H54 (cell line): ENCODE measurements at places on chromosomes 3 and 15.

GRCh38 chr3:38473229-38473628 lies 19.5 kb downstream of the ACVR2B start:
- no peak for DNase-seq

DNA sequence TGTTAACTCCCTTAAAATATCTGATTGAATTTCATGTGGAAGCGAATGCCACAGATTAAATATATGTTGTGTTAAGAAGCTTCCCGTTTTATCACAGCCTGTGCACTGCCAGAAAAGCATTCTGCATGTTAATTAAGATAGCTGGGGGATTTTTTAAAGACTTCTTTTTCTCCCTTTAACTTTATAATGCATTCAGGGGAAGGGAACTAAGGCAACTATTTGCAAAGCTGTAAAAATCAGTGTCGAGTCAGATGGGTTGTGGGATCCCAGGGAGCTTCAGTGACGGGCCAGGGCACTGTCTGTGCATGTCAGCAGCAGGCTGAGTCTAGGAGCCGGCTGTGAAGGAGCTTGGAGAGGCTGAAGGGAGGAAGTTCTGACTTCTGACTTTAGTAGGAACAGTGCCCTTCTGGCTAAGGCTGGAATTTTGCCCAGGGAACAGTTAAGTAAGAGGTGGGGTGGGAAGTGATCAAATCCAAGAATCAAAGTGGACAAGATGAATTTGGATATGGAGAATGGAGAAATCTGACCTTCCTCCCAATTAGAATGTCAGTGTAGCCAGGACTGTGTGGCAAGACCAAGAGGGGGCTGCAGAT lies 77.7 kb downstream of the ABHD5 start:
- no peak for DNase-seq

DNA sequence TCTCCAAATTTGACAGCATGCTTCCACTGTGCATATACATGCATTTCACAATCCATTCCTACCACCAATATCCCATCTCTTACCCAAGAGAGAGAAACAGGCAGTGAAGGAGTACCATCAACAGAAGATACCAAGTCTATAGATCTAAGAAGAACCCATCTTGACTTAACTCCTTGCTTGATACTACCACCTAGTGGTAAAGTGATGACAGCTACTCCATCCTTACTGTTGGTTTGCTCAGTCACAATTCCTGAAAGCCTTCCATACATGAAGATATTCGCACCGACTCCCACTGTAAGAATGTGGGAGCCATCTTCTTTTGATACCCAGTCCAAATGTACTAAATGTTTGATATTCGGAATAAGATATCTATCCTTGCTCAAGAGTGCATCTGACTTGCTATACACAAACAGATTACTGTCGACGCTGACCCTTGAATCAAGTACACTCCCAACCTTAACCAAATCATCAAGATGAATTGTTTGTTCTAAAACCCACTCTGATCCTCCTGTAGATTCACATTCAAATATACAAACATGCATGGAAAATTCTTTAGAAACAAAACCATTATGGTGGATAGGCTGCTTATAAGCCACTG lies 123.1 kb downstream of the DMXL2 start:
- peak; percentile 3 for DNase-seq

DNA sequence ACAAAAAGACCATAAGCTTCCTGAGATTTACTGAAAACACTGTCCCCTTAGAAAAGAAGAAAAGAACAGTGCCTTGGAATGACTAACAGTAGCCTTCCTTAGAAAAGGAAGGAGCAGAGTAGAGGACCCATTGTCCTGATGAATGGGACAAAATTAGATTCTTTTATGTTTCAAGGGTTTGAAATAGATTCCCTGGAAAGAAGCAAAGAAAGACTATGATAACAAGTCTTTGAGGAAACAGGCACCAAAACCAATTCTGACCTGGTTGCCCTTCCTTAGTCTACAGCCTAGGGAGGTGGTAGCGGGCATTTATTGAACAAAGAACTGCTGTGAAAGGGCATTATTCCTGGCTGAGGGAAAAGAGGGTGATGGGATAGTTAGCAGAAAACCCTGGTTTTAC lies 1024.8 kb downstream of the TBL1XR1 start:
- no peak for DNase-seq

GRCh38 chr3:120559242-120560061 lies 36.7 kb upstream of the NDUFB4 start:
- DNase-seq = peak; percentile 49

GRCh38 chr3:115808244-115808643 lies 184.9 kb downstream of the GAP43 start:
- no peak for DNase-seq

DNA sequence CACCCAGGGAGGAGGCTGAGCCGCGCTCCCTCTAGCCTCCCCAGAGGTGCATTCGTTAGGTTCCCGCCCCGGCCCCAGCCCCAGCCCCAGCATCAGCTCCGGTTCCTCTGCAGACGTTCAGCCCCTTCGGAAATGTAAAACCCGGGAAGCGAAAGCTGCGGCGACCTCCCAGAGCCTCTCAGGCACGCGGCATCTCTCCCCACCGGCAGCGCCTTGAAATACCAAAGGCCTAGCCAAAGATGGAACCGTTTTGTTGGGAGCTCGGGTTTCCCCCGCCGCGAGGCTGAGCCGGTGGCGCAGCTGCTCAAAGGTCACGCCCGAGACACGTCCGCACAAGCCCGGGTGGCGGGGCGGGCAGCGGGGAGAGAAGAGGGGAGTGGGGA lies 77.8 kb upstream of the HES1 start:
- DNase-seq = no peak

DNA sequence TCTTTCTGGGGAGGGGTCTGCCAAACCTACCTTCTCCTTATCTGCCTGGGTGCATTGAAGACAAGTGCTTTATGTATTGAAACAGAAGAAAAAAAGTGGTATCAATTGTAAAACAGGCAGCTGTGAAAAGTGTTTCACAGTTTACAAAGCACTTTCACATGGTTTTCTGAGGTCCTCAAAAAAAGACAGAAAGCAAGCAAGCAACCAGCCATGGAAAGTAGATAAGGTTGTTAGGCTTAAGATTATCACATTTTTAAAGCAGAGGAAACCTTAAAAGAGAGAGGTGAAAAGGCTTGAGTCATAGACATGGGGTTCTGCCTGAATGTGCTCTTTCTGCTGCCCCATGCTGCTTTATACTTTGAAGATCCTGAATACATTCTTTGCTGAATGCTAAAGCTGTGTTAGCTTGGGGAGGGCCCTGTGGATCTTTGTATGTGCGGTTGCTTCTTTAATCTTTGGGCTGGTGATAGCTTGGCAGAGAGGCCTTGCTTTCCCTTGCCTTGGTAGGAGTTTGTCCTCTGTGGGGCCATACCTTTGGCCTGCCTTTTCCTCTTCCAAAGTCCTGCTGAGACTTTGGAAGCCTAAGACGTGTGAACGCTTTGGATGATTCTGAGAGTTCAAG lies 2.6 kb downstream of the SMAD3 start:
- DNase-seq = no peak

GRCh38 chr15:84103345-84103744 lies 132.2 kb upstream of the GOLGA6L4 start:
- DNase-seq = no peak

GRCh38 chr3:5181469-5182141 lies 5.9 kb upstream of the EDEM1 start:
- no peak for DNase-seq

DNA sequence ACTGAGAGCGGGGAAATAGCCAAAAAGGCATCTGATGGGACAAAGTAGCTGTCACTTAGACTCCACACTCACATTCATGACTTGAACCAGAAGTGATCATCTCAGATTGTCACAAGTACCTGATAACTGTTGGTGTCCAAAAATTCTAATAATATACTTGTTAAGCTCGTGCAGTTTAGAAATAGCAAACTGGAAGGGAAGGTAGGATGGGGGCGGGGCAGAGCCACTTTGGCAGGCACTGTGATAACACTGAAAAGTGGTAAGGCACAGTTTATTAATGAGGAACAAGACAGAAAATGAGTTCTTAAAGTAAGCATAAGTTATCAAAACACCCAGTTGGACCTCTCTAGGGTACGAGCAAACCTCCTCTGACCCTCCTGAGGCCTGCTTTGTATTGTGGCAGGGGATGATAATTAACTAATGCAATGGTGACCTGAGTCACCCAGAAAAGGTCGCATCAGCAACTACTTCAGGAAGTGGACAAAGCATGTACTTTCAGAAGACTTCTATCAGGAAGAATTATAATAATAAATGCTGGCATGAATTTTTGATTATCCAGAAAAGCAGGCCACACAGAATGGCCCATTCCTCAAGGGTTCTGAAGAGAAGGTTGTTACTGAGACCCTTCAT lies 54.4 kb downstream of the ADCY5 start:
- no peak for DNase-seq

DNA sequence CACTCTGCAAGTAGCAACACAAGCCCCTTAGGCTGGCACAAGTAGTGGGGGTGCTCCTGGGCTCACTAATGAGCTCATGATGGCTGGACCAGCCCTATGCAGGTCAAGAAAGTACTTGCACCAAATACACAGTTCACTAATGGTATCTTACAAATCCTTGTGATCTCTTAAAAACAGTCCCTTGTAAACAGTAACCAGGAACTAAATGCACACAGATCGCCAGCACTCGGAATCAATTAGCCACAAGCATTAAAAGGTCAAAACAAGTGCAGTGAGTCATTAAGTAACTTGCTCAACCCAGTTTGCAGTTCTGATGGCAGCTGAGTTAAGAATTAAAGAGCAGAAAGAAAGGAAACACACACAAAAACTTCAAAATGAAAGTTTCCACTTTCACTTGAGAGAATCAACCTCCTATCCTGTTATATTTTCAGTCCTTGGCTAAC lies 43.2 kb downstream of the ARHGEF3 start:
- DNase-seq = peak; percentile 51

DNA sequence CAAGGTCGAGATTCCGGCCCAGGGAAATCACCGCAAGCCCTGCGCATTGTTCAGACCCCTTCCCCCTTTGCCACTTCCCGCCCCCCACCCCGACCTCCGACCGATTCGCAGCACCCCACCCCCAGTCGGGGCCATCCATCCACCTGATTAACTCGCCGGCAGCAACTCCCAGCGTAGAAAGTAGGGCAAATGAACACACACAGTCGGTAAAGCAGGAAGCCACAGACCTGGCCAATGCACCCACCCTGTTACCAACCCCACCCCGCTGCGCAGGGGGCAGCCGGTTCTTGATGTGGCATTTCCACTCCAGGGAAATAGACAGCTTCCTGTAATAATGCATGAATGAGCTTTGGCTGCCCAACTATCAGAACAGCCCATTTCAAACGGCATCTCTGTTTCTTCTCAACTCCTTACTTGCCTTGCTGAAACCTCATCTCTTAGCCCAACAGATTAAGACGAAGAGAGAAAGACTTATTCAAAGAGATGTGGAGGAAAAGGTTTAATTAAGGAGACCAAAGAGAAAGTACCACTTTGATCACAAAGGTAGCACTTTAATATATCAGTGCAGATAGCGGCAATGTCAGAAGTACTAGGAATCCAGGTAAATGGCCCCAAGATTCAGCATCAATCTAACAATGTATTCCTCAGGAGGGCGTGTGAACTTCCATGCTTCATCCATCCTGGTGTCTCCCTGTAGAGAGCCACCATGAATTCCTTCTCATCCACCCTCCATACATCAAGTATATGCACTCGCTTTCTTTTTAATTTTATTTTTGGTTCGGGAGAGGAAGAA lies 1.9 kb downstream of the TNIK start:
- no peak for DNase-seq

DNA sequence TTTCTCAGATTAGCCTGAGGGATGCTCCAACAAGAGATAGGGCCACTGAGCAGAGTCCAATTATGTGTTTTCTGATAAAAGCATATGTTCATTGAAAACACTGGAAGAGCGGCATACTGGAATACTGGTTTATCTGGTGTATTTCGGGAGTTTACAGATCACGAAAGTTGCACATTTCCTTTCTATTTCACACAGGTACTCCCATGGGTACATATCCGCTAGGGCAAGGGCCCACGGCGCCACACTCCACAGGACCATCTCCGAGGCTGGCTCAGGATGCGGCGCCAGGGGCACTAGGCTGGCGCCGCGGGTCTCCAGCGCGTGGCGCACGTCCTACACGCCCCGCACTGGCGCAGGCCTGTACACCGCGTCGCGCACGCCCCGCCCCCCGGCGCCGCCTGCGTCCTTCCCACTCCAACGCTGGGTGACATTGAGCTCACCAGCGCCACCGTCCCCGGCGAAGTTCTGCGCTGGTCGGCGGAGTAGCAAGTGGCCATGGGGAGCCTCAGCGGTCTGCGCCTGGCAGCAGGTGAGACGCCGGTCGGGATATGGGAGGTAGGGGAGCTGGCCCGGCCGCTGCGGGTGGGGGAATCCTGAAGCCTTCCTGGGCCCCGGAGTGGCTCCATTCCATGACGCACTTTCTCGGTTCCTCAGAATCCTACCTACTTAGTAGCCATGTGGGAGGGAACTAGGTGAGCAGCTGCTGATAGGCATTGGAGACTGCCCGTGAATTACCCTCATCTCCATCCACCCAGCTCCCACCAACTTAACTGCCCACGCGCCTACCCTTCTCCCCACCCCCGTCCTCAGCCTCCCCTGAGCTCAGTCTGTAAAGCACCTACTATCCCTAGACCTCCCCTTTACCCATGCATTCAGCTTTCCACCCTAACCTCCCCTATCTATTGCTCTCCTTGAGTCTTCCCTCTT lies at the start of gene FAM162A:
FAM162A (plus strand) TSS at position 412 of the 927 bp plus-strand sequence; CDS start at position 496, 84 bp downstream.
- DNase-seq = peak; percentile 80

DNA sequence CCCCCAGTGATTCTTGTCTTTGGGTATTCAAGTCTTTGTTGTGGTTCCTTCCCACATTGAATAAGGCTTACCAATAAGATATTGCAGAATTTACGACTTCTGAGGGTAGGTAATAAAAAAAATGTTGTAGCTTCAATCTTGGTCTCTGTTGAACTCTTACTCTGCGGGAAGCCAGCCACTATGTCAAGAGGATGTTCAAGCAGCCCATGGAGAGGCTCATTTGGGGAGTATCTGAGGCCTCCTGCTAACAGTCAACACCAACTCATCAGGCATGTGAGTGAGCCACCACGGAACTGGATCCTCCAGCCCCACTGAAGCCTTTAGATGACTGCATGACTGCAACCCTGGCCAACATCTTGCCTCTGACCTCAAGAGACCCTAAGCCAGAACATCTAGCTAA lies 3.2 kb upstream of the TBC1D23 start:
- DNase-seq = no peak

GRCh38 chr3:151896246-151897012 lies 23.0 kb downstream of the SUCNR1 start:
- DNase-seq = no peak

GRCh38 chr3:53858096-53858741 lies 11.9 kb downstream of the IL17RB start:
- no peak for DNase-seq

DNA sequence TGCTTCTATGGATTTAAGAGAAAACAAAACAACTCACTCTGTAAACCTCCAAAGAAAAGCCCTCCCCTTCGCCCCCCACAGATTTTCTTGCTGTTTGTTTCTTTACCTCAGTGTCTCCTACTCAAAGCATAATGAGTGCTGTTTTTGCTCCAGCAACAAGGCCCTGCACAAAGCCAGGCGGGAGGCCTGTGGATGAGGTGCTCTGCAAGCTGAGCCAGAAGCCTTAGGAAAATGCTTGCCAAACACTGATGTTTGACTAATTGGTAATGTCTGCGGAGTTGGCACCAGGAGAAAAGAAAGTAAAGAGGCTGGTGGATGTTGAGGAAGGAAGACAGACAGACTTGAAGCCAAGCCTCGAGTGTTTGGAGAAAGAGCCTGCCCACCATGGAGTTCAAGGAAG lies 99.7 kb downstream of the RARB start:
- no peak for DNase-seq
